ENCODE measurements at places on chromosomes 3 and 15.

DNA sequence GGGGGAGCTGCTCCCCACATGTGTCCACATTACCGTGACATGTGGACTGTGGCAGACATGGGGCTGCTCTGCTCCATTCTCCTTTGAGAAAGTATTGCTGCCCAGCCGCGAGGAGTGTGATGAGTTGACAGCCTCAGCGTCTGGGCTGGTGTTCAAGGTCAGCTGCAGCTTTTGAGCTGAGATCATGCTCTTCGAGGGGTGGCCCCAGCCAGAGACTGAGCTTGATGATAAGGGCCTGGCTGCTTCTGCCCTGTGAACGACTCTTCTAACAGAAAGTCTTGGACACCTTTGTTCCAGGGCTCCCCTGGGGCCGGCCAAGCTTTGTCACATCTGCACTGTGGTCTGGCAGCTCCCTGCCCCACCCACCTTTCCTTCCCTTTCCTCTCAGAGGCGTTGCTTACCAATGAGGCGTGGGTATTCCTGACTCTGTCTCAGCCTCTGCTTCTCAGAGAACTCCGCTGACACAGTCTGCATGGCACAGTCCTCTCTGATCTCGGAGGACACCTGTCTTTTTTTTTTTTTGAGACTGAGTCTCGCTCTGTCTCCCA lies 86.6 kb downstream of the CHRD start:
- DNase-seq: no peak

GRCh38 chr15:48313216-48313615 lies 18.0 kb upstream of the DUT start:
- DNase-seq: no peak

DNA sequence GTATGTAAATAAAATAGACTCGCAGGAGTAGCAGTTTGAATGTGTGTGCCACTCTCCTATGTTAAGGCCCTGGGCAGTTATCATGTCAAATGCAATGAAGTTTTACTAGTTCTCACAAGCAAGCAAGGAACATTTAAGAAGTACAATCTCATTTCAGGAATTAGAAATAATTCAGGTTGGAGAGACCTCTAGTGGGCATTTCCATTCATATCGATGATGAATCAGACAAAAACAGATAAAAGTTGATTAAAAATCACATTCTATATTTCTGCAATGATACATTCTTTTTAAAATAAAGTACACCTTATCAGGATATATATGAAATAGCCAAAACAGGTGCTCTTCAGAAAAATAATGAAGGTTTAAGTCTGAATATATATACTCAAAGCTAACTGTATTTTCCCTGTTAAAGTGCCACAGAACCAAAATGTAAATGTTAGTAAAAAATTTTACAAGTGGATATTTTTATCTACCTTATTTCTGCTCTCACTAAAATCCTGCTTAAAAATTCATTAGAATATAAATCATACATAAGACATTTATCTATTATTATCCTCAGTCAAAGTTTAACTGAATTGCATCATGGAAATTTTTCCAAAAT lies 492.4 kb upstream of the FRG2C start:
- no peak for DNase-seq

GRCh38 chr15:72182244-72182643 lies 15.3 kb downstream of the GRAMD2A start:
- DNase-seq: no peak

DNA sequence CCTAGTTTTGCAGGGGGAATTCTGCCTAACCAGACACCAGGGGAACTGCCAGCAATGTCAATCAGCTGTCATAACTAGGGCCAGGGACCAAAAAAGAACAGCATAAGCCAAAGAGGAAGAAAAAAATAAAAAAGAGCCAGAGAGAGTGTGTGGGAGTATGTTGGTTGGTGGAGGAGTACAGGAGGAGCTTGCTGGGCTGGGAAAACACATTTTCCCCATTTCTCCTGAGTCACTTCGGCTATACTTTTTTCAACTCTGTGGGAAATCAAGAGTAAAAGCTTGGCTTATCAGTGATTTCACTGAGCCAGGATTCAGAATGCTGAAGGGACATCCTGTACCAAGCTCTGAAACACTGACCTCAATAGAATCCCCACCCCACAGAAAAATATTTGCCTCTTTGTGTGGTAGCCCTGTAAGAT lies 144.7 kb upstream of the DPH6 start:
- no peak for DNase-seq

DNA sequence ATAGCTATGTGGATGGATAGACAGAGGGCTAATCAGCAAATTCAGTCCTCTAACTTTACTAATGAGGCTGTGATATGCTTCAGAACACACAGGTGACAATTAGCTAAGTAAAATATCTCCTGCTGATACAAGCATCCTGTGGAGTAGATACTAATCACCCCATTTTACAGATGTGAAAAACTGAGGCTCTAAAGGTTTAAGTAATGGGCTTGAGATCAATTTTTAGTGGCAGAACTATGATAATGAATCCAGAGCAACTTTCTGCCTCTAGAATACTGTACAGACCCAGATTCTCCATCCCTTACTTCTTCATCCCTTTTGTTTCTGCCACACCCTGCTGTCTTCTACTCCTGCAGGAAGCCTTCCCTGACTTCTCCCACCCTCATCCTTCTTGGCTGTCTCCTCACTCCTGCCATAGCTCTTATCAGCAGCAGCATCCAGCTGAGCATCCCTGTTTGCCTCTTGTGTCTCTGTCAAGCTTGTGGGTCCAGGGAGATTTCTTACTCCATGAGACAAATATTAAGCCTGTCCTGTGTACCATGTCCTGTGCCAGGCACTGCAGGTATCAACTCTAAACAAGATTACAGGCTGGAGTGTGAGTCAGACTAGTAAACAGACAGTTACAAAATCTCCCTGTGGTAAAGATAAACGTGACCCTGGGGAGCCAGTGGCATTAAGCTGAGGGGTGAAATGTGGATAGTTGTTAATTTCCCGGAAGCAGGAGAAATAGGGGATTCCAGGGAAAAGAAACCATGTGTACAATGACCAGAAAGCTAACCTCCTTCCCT lies 39.2 kb downstream of the SLC6A11 start:
- DNase-seq: no peak

DNA sequence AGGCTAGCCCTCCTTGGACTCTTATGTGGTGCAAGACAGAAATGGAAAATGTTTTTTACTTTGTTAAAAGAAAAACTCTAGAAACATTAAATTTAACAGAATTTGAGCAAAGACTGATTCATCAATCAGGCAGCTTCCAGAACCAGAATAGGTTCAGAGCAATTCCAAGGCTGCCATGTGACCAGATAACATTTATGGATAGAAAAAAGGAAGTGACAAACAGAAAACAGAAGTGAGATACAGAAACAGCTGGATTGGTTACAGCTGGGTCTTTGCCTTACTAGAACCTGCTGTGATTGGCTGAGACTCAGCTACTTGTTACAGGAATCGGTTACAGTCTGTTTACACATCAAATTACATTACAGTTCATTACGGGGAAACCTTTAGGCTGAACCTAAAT lies 22.5 kb upstream of the OTOL1 start:
- no peak for DNase-seq

GRCh38 chr3:4394048-4394447 lies 73.0 kb downstream of the SUMF1 start:
- no peak for DNase-seq

DNA sequence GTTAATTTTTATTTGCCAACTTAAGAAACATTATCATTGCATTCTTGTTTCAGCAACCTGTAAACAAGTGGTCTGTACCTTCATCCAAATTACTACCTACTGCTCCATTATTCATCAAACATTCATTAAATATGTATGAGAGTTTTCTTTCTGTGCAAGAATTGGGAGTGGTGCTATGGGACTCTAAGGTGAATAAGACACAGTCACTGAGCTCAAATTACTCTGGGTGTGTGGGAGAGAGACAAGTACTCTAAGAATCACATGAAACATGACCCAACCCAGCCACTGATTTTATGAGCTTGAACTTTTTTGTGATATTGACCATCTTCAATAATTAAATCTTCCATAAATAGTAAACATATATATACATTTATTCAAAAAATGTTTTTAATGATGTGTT lies 227.2 kb upstream of the TP63 start:
- no peak for DNase-seq

- DNase-seq: no peak
Measured at GRCh38 chr15:69841113-69841828, 256.4 kb downstream of the TLE3 start.

GRCh38 chr3:148223266-148223665 lies 474.4 kb upstream of the AGTR1 start:
- DNase-seq: no peak

GRCh38 chr3:190619761-190620160 lies 105.9 kb downstream of the IL1RAP start:
- DNase-seq: no peak

GRCh38 chr3:23751212-23751723 lies 54.5 kb upstream of the UBE2E1 start:
- DNase-seq: no peak

DNA sequence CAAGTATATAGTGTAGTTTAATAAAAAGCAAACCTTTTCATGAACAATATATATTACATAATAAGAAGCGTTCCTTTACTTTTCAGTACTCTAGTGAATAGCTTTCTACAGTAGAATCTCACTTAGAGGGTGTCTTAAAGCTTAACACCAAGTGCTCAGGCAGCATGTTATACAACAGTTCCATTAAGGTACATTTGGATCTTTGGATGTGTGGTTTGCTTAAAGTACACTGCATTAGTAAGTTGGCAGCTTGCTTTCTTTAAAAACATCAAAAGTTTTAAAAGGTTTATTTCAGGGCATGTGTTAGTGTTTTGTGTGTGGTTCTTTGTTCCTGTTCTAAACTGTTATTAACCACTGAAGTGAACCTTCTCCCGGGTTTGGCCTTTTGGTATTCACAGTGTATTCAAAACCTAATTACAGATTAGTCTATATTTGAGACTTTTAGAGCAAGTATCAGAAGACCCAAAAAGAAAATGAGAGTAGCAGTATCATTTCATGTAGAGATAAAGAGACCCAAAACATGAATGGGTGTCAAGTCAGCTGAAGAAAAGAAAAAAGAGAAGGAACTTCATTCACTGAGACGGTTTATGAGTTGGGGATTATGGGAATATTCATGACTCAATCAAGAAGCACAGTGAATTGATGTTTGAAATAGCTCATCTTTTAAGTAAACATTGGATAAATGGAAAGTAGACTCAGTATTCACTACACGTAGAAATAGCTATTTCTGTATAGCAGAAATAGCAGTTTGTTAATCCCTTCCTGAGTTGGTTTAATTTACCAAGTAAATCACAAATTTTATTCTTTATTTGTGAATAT lies 93.9 kb downstream of the OPA1 start:
- DNase-seq: no peak

- no peak for DNase-seq
Measured at GRCh38 chr15:69068157-69068556, 53.7 kb downstream of the NOX5 start.

- no peak for DNase-seq
Measured at GRCh38 chr3:47000198-47000815, 20.8 kb downstream of the NBEAL2 start.
